Activated T-cell treated with anti-CD3 and anti-CD28 coated beads, Interleukin-2, amount 50 U/mL, for 72 hours (primary cell): ENCODE measurements at places on chromosomes 5 and 9.

- no peak for DNase-seq
Observed at GRCh38 chr5:151578326-151579025, 12.7 kb downstream of the FAT2 start.

DNA sequence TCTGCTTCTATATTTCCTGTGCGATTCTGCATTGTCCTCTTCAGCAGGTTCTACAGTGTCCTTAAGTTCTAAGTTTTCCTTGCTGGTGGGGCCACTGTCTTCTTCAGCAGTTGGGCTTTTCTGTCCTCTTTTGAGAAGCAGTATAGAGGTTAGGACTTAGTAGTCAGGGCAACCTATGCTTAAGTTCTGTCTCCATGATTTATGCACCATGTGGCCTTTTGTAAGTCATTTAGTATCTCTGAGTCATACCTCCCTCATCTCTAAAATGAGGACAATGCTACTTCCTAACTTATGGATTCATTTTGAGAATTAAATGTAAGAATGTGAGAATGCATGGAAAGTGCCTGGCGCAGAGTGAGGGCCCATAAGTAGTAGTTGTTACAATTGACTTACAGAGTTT, 46.8 kb downstream of the GRIN3A start:
- DNase-seq: no peak

- no peak for DNase-seq
Observed at GRCh38 chr5:132480546-132480892, 10.1 kb downstream of the IRF1 start.

DNA sequence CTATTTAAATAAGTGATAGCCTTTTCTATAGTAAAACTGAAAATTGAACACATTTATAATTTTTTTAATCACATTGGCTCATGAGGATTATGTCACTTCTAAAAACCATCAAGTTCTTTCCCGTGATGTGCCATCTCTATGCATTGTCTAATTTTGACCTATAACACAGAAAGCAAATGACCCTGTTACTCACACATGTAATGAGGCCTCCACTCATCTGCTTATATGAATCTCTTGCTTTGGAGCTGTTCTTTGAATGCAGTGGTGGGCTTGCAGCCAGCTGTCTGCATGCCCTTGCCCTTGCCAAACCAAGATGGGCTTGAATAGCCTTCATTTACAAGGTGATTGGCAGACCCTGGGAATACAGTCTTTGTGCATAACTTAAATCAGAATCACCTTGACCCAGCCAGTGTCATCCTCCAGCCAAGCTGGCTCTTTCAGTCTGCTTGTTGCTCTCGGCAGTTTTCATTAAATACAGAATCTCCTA, 163.2 kb downstream of the TRIO start:
- DNase-seq: no peak

DNA sequence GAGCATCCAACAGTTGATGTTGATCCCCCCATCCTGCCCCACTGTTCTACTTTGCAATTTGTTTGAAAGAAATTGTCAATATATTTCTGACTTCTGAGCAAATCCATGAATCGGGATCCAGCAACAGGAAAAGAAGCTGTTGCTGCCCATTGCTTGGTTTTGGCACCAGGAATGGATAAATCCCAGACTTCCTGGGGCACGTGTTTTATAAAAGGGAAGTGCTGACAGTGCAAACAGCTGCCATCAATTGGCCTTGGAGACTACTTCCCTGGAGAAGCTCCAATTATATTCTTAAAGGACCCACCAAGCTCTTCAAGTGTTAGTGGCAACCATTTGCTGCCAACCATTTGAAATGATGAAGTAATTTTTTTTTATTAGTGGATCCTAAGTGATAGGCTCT, 13.7 kb downstream of the STK32A start:
- DNase-seq: no peak

GRCh38 chr5:32504989-32505596, 60.6 kb upstream of the ZFR start:
- no peak for DNase-seq

DNA sequence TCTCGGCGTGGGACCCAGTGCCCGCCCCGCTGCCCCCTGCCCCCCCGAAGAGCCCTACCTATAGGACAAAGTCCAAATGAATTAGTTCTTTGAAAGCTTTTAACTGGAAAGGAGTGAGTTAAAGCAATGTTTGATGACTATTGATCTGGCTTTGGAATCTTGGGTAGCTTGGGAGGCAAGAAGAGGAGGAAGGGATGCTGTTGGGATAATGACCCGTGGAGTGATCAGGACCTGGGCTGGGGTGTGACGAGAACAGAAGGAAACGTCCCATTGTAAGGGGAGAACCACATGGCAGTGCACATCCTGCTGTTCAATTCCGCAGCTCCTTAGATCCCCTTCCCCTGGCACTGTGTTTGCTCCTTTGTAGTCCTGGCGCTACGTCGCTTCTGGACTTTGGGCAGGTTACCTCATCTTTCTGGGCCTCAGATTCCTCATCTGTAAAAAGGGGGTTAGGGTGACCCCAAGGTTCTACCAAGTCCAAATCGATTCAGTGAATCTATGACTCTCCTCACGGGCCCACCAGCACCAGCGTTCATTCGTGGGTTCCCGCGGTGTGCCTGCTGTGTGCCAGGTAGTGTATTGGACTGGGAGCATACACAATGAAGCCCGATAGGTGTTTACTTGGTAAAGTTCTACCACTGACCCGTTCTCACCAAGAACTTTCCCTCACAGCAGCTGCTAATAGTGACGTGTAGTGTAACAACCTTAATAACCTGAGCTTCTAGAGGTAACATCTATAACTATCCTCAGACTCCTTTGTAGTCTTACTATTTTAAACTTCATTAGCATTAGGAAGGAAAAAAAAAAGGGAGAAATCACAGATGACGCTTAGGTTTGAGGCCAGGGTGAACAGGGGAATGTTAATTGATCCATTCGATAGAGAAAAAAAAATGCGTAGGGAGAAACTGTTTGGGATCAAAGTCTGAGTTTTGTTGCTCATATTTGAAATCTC, 1.1 kb upstream of the NADK2 start:
- no peak for DNase-seq

- DNase-seq: no peak
Observed at GRCh38 chr9:130963337-130963908, 24.4 kb upstream of the FIBCD1 start.

- DNase-seq: no peak
Observed at GRCh38 chr9:76302947-76303550, 91.2 kb downstream of the RFK start.

GRCh38 chr5:131825404-131826013, 28.7 kb upstream of the FNIP1 start:
- no peak for DNase-seq

DNA sequence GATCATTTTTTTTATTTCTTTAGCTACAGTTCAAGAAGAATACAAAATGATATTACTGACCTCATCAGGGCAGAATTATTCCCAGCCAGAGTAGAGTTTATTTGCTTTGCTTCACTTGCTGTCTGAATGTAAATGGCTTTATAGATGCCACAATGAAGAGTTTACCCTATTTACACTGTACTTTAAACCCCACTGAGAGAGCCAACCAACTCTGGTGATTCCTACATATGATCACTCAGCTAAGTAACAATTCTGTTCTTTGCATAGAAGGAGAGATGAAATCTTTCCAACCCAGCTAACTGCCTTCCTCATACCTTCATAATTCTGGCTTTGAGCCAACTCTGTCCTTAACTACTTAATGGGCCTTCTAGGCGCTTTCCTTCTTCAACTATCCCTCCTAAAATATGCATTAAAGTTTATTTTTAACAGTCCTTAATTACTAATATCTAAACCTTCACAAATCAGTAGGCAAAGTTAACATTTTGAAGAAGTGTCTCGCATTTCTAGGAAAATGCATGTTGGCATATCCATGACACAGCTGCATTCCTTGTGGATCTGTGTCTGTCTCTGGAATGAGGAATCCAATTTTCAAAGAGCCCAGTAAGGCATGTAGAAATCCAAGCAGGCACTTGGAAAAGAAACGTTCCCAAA, 284.8 kb upstream of the GRAMD2B start:
- DNase-seq: no peak

- no peak for DNase-seq
Observed at GRCh38 chr9:88814577-88814976, 176.7 kb upstream of the S1PR3 start.

GRCh38 chr9:136900988-136901515, 14.7 kb downstream of the TRAF2 start:
- no peak for DNase-seq

GRCh38 chr5:139186261-139186660, 11.9 kb downstream of the SIL1 start:
- DNase-seq: no peak

GRCh38 chr5:15353086-15353645, 146.8 kb upstream of the FBXL7 start:
- DNase-seq: no peak

DNA sequence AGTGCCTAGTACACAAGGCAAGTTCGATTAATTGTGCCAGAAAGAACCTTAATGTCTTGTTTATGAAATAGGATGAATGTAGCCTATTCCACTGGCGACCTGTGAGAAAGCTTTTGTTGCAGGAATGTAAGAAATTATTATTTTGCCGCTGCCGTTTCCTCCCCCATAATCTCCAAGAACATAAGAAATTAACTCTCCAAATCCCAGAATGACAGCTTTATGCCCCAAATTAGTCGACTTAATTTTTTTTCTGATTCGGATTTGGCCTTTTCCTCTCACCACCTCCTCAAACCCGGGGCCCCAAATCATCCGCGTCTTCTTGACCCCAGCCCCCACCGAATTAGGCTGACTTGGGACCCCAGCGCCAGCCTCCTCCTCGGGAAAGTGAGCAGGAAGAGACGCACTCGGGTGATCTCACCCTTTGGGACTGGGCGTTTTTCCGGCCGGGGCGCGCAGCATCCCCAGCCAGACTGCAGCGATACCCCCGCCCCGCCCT, 682 bp upstream of the SPTAN1 start:
- DNase-seq: no peak

DNA sequence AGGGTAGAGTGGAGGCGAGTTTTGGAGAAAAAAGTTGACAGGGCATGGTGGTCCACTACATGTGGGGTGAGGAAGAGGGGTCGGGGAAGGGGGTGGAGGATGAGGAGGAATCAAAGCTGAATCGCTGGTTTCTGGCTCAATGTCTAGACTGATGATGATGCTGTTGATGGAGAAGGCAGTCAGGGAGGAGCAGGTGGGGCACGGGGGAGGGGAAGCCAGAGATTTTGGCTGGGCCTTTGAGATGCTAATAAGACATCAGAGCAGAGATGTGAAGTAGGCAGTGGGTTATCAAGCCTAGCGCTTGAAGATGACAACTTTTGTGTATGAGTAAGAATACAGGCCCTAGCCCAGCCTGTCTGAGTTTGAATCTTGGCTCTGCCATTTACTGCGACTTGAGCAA, 32.4 kb upstream of the TTC23L start:
- no peak for DNase-seq

- DNase-seq: no peak
Observed at GRCh38 chr9:19122490-19123042, 4.7 kb downstream of the PLIN2 start.

GRCh38 chr9:106960258-106960657, 97.3 kb downstream of the ZNF462 start:
- no peak for DNase-seq

DNA sequence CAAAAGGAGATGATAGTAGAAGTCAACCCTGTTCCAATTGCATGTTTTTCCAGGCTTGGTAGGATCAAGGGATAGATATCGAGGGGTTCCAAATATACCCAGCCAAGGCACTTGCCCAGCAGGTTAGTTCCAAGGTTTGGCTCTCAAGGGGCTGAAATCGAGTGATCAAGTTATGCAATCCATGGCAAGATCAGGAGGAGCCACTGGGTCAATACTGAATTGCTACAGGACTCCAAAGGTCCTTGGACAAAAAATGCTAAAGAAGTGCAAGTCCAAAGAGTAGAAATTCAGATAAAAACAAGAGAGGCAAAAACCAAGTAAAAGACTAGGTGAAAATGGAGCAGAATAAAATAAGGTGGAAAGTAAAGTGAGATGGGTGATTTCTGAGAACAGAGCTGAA, 179.1 kb upstream of the RFX3 start:
- DNase-seq: no peak

DNA sequence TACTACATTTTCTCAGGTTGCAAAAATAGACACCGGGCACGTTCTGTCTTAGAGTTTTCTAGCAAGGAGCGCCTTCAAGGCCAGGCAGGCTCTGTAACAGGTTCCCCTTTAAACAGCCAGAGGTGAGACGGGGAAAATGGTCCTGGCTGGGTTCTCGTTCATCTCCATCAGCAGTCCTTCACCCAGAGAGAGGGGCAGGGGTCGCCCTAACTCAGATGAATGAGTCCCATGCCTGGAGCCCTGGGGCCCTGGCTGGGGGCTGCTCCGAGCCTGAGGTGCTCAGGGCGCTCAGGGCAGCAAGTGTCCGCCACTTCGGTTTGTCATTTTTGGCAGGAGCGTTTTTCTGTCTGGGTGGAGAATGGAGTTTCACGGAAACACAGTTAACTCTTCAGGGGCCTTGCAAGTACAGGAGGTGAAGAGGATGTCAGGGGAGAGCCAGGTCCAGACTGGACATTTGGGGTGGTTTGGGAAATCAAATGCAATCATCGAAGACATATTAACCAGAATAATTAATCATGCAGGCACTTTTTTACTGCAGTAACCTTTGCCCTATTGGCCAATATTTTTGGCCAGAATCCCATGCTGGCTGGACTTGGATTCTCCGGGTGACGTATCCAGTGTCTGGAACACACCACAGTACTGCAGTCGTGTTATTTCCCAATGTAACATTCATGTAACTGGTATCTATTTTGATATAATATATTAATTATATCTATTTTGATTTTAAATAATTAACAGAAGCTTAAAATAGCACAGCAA, 2.9 kb downstream of the NTNG2 start:
- DNase-seq: no peak

DNA sequence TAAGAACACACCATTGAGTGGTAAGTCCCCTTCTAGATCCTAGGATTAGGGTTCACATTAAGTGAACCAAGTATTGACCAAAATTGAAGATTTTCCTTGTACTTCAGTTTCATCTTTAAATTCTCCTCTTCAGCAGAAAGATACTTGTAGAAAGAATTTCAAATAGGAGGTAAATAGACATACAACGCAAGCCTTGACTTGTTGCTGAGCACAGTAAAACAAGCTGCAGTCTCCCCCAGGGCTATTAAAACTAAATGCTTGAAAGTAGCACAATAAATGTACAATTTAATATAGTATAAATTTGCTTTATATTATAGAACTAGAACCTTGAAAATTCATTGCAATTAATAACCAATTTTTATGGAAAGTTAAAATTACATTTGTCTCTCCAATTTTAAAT, 170.1 kb upstream of the TARS1 start:
- DNase-seq: no peak
